Right renal cortex interstitium (tissue), 3 donors: ENCODE measurements at places on chromosomes 4 and X. TPM values are rescaled to one million over a fixed set of nuclear protein-coding genes. Genes with fewer than 3 reads are reported as not detected.

Gene NUP62CL
- 13.5 TPM for polyA plus RNA-seq

DNA sequence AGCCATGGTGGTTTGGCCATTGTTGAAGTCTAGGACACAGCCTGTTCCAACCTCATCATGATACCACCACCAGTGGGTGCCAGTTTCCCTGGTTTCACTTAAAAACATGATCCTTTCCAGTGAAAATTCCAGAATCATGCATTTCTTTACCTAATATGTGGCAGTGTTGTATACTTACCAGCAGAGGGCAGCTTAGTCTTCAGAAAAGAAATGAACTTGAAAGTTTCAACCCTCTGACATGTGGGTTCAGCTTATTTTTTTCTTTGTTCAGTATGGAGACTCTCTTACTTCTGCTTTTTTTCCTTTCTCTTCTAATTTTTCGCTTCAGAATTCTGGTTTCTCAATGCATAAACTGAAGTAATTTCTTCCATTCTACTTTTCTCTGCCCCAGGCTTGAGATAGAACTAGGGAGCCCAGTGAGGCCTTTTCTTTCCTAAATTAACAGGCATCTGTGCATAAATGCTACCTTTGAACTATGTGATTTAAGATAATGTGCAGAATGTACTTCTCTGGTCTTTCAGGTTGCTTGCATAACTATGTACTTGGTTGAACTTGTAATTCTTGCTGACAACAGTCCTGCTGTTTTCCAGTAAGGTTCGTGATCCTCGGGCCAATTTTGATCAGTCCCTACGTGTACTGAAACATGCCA, 10.7 kb downstream of the LIAS start:
- peak; percentile 60 for DNase-seq

DNA sequence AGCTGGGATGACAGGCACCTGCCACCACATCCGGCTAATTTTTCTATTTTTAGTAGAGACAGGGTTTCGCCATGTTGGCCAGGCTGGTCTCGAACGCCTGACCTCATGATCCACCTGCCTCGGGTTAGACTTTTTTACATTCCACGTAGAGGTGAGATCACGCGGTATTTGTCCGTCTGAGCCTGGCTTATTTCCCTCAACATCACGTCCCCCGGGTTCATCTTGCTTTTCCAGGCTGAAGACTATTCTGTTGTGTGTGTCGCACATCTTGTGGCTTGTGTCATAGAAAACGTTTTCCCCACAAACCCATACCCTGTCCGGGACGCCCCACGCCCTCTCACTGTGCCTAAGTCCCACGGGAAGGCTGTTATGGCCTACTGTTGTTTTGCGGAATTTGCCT, 185.3 kb downstream of the CRLF2 start:
- no peak for DNase-seq

GRCh38 chr4:8908206-8908893, 36.7 kb upstream of the HMX1 start:
- no peak for DNase-seq

- no peak for DNase-seq
Measured at GRCh38 chr4:68865760-68866159, 50.0 kb downstream of the UGT2B10 start.

Gene PLAC1
- 5.8 TPM for polyA plus RNA-seq

DNA sequence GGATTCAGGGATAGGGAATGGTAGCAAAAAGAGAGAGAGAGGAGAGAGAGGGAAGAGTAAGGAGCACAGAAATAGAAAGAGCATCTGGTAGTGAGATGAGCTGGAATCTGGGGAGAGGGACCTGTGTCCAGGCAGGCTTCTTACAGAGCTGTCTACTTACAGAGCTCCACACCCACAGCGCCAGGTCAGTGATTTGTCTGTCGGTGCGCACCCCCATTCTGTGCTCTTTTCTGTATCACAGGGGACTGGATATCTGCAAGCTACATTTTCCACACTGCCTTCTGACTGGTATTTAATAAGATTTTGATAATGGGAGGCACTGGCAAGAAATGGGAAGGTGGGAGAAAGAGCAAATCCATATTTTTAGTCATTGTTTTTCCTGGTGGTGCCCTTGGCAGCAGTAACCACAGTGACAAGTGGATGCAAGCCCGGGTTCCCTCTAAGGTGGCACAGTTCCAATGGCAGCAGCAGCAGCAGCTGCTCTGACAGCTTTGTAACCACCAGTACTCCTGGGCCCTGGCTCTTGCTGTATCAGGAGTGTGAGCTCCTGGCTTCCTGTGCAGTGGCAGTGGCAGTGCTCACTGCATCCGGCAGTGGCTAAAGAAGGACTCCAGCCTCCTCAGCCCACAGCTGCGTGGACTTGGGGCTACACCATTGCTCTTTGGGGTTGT, 300.5 kb downstream of the TRIML1 start:
- DNase-seq, result no peak

Gene RPS3A
- 4,908 TPM for polyA plus RNA-seq

DNA sequence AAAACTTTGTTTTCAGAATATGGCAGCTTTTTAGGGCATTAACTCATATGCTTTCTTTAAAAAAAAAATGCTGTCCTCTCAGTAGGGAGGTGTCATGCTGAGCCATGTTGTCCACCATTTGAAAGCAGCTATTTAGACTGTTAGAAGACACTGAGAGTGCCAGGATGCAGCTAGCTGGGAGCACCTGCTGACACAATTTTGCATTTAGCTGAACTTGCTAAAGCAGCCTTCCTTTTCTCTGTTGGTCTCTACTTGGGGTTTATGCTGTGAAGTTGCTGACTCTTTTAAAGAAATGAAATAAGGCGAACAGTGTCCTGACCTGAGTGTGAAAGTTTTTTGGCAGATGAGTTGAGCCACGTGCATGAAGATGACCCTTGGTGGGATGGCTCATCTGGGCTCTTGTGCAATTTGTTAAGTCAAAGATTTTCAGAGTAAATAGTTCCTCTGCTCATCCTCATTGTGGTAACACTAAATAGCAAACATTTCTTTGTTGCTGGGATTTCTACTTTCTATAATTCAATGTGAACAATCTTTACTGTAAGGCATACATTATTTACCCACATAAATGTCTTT, 64.5 kb downstream of the CDS1 start:
- no peak for DNase-seq

GRCh38 chr4:20681271-20681670, 19.0 kb upstream of the PACRGL start:
- DNase-seq, result no peak
